Iris pigment epithelial cell (primary cell): ENCODE measurements at places on chromosomes 5 and 9.

DNA sequence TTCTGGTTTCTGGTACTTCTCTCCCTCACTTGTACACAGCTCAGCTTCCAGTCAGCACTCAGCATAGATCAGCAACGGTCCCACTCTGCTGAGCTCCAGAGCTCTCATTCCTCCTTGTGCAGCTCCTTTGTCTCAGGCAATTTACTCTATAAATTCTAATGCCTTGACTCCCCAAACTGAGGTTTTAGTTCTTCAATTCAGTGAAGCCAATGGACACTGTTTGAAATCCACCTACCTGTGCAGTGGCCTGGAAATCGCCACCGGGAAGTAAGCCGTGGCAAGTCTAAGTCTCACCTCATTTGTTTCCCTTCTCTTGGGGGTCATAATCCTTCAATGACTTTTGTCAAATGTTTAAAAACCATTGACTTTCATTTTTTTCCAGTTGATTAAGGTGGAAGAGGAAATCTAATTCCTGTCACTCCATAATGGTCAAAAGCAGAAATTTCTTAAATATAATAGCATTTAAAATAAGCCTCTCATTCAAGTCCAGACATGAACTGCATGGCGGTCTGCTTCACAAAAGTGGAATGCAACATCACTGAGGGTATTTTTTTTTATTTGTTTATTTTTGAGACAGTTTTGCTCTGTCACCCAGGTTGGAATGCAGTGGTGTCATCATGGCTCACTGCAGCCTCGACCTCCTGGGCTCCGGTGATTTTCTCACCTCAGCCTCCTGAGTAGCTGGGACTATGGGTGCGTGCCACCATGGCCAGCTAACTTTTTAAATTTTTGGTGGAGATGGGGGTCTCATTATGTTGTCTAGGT lies 79.6 kb downstream of the C7 start:
- no peak for DNase-seq

- no peak for DNase-seq
These were observed 10.6 kb downstream of the PRDM6 start for GRCh38 chr5:123099514-123100151.

- peak; percentile 95 for DNase-seq
These were observed 54.4 kb upstream of the RPL26L1 start for GRCh38 chr5:172904643-172905345.

- peak; percentile 25 for DNase-seq
These were observed 335.0 kb downstream of the ARRDC3 start for GRCh38 chr5:91048073-91048472.

GRCh38 chr9:114107286-114108001 lies 8.4 kb upstream of the KIF12 start:
- DNase-seq = no peak

- no peak for DNase-seq
These were observed 54.8 kb downstream of the NEK6 start for GRCh38 chr9:124312290-124313265.

GRCh38 chr5:178455480-178455835 lies 134.7 kb downstream of the COL23A1 start:
- no peak for DNase-seq

DNA sequence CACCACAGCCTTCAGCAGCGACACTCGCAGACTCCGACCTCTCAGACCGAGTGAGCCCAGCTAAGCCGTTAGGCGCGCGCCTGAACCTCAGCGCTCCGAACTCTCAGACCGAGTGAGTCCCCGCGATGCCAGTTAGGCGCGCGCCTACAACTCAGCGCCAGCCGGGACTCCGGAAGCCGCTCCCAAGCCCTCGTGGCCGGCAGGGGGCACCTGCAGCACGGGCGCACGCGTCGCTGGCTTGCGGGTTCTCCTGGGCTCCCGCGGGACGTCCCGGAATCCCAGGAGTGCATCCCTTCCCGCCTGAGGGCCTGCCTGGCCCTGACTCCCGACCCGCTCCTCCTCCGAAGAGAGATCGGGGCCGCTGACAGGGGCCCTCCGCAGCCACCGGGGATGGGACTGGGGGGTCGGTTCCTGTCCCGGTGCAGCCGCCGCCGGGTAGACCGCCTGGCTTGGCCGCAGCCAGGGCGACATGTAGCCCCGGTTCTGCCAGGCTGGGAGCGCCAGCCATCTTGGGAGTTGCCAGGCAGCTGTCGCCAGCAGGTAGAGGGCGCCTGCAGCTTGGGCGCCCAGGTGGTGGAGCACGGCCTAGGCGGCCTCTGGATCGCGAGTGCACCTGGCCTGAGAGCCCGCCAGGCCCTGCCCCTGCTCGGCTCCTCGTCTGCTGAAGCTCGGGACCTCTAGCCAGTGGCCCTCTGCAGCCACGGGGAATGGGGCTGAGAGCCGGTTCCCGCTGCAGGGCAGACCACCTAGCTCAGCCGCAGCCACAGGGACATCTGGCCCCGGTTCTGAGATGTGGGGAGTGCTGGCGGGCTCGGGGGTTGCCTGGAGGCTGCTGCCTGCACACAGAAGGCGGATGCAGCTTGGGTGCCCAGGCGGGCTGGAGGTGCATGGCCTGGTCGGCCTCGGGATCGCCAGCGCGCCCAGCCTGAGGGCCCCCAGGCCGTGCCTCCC lies at the start of gene ANKRD18A:
TSS of gene ANKRD18A (minus strand) at position 114 of the 951 bp plus-strand sequence. CDS start 311 bp downstream, outside the sequence.
- DNase-seq = peak; percentile 54

GRCh38 chr9:8428389-8428788 lies 628.8 kb upstream of the DMAC1 start:
- no peak for DNase-seq

DNA sequence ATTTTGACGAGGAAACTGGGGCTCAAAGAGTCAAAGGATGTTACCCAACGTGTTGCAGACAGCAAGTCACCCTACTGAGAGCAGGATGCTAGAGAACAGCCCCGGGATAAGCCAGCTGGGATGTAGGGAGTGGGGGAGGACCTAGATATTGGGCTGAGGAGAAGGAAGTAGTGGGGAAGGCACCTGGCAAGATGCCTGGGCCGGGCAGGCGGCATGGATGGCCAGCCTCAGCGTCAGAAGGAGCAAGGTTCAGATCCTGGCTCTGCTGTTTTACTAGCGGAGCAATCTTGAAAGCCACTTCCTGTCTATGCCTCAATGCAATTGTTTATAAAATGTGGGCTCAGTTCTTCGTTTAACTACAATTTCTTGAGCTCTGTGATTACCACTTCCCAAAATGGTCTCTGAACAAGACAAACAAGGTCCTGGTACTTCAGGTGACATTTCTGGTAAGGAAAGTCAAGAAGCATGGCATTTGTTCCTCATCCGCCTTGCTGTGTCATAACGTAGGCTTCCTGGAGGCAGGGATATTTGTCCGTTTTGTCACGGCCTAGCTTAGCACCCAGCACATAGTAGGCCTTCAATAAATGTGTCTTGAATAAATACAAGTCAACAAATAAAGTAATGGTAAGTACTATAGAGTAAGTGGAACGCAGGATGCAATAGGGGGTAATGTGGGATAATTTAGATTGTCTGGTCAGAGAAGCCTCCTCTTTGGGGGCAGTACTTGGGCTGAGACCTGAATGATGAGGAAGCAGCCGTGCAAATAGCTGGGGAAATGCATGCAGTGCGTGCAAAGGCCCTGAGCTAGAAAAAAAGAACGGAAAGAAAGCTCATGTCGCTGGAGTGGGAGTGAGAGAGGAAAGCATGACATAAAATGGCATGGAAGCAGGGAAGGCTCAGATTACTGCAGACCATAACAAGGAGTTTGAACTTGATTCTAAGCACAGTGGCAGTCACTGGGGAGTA lies 70.5 kb downstream of the SMIM23 start:
- peak; percentile 54 for DNase-seq

GRCh38 chr5:135877570-135878155 lies 18.0 kb downstream of the IL9 start:
- DNase-seq = no peak

- DNase-seq = no peak
These were observed 355.6 kb downstream of the TAF11L14 start for GRCh38 chr5:17989567-17990563.

GRCh38 chr9:9881692-9882091 lies 731.1 kb downstream of the PTPRD start:
- no peak for DNase-seq

DNA sequence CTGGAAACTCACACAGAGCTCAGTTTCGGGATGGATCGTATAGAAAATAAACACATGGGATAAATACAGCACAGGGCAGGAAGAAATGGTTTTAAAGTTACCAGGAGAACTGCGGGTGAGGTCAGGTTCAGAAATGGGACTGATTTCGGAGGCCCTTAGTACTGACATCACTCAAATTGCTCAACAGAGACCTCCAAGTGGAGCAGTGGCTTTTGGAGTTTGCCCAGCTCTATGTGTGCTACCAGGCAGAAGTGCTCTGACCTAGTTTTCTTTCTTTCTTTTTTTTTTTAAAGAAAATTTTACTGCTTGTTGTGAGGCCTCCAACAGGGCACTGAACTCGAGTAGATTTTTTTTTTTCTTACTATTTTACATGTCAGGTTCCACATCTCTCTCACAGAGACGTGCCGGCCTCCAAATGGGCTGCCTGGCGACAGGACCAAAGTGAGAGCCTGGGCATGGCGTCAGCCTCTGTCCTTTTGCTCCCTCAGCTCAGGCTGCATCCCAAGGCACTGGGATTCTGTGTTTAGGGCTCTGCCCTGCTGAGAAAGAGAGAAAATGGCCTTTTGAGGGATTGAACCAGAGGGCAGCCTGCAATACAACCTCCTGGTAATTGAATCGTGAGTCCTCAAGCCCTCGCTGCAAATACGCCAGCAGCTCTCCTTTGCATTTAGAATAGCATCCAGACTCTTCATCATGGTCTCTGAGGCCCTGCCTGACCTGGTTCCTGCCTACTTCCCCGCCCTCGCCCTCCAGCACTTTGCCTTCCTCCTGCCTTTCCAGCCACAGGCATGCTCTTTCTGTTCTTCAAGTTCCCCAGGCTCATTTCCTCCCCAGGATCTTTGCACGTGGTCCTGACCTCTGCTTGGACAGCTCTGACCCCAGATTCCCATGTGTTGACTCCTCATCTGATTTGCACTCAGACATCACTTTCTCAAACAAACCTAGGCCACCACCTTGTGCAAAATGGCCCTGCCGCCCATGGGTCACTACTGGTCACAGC lies 173.5 kb downstream of the FGF1 start:
- DNase-seq = peak; percentile 87

GRCh38 chr5:9601055-9601739 lies 29.0 kb downstream of the TAS2R1 start:
- no peak for DNase-seq

DNA sequence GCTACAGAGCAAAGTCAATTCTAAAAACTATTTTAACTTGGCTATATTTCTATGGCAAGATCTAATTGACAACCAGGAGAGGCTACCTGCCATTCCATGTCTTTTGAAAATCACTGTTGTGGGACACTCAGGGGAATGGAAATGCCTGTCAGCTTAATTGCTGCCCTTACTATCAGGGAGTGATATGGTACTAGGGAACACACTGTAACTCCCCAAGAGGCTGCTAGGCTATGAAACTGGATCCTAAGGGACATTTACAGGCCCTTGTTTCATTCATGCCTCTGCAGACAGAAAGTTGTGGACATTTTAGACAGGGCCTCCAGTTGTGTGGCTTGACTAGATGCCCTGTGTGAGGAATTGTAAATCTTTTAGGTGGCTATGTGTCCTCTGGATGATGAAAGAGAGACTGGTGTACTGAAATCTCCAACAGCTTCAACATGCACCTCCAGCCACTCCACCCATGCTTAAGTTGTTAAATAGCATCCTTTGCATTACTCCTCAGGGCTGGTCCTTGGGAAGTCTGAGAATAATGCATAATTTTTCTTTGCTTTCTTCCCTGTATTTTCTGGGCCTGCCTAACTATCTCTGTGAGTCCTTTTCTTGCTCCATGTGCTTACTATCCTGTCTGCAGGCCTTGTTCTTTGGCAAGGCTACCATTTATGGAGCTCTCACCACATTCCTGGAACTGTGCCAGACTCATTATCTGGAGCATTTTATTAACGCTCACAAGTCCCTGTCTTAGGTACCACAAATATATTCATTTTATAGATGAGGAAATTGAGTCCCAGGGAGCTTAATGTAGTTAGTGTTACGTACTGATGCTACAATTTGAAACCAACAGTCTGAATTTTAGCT lies 3.2 kb downstream of the MROH2B start:
- no peak for DNase-seq

- DNase-seq = peak; percentile 23
These were observed 8.0 kb downstream of the NUDT2 start for GRCh38 chr9:34337403-34337802.

DNA sequence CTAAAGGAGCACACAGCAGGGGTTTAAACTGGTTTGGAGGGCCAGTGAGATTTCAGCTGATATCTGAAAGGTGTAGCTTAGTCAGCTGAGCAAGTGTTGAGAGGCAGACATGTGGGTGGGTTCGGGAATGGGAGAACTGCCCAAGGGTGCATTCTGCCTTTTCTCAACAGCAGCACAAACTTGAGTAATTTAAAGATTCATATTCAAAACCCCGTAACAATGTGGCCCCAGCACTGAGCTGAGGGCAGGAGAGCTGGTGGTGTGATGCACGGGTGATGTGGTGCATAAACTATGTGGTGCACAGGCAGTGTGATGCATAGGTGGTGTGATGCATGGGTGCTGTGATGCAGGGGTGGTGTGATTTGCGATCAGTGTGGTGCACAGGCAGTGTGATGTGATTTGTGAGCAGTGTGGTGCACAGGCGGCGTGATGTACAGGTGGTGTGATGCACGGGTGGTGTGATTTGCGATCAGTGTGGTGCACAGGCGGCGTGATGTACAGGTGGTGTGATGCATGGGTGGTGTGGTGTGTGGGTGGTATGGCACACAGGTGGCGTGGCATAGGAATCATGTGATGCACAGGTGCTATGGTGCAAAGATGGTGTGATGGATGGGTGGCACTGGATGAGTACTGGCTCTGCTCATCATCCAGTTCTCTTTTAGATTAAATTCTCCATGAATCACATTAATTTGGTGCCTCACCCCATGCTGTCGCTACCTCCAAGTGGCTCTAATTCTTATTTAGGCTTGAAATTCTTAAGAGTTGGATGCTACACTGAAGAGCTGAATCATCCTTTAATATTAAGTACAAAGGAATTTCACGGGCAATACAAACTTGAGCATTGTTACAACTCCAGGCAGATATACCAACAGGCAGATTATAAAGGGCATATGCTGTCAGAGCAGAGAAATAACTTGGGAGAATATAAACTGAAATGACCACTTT lies 53.6 kb downstream of the DAP start:
- peak; percentile 47 for DNase-seq

DNA sequence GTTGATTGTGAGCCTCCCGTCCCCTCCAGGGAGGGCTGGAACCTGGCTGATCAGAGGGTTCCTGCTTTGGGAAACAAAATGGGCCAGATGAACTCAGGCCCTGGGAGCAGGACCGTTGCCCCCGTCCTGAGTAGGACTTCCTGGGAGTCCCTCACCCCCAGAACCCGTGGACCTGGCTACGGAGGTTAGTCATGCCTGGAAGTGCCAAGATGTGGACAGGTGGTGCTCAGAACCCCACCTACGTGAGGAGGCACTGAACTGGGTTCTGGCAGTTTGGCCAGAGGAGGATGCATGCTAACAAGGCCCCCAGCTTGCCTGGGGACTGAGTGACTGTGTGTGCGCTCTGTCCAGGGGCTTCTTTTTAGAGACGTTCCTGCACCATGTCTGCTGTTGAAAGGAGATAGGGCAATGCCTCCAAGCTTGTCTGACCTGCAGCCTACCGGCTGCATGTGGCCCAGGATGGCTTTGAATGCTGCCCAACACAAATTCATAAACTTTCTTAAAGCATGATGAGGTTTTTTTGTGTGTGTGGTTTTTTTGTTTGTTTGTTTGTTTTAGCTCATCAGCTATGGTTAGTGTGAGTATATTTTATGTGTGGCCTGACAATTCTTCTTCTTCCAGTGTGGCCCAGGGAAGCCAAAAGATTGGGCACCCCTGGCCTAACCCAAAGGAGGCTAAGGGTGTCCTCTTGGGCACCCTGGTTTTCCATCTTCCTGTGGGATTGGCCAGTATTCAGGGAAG lies 1.8 kb upstream of the DAB2IP start:
- DNase-seq = no peak

GRCh38 chr9:34809504-34810186 lies 99.7 kb upstream of the CCL21 start:
- DNase-seq = peak; percentile 20

GRCh38 chr5:173056783-173057061 lies 570 bp downstream of the CREBRF start:
- DNase-seq = no peak
